ENCODE measurements at places on chromosomes 4 and X.

- no peak for DNase-seq
These were observed 63.1 kb downstream of the RTL3 start for GRCh38 chrX:78595901-78596502.

DNA sequence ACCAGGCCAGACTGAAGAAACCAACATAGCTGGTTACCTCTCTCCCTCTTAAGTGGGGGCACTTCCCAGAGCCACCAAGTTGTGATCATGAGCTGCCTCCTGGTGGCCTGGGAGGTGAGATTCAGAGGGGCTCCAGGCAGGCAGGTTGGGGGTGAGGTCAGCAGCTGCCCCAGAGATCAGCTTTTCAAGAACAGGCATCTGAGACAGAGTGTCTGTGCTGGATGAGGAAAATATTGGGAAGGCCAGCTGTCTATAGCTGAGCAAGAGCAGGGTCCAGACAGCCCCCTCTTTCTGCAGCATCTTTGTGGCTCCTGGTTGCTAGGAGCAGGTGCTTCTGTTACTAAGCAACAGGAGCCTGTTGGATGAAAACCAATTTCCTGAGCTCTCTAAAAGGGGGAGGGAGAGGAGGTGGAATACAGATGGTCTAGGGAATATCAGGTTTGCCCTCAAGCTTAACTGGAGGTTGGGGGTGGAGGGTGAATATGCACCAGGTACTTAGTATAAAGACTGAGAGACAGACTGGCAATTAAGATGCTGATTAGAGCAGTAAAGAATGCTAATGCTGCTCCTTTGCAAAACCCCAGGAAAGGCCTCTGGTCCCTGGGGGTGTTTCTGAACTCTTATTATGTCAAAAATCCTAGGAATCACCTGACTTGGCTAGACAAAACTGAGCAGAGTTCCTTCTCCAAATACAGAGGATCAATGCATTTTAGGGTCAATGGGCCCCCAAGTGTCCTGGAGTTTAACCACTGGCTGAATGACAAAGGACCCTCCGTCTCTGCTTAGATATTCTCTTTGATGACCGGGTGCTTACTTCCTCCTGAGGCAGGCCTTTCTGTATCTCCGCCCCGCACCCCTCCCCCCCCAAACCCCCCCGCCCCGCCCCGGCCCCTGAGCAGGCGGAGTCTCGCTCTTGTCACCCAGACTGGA is 21.4 kb downstream of the ZCCHC13 start:
- no peak for DNase-seq

DNA sequence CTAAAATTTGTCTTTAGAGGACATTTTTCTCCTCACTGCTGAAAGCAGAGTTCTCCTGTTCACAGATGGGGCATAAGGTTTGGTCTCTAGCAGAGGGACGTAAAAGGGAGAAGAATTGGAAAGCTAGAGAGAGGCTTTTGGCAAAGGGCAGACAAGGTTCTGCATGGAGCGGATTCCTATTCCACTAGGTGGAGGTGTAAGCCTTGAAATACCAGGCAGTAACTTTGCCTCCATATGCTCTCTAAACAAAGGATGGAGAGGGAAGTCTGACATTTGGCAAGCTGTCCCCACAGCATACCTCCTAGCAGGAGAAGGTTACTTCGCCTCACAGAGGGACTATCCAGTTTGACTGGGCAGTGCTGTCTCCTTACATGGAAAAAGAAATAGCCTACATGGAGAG is 174.7 kb downstream of the DACH2 start:
- DNase-seq = no peak

- DNase-seq = no peak
These were observed 112.5 kb downstream of the SH3KBP1 start for GRCh38 chrX:19774905-19775304.

DNA sequence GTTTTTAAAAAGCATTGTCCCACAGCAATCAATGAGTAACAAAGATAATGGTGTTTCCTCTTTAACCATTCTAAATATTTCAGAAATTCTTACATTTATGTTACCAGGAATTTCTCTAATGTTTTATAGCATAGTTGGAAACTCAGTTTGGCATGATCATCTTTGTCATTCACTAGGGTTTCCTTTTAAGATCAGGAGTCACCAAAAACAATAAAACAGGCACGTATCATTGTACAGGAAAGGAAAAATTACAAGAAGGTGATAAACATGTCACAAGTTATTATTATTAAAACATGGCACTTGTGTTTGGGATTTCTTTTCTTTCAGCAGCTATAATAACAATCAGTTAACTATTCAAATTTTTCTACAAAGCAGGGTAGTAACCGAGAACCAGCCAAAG is 84.0 kb downstream of the SLC10A7 start:
- DNase-seq = no peak

- no peak for DNase-seq
These were observed 1720.2 kb downstream of the PCDH7 start for GRCh38 chr4:32440391-32440790.

GRCh38 chr4:179307297-179308136 is 1865.3 kb upstream of the AGA start:
- DNase-seq = no peak

DNA sequence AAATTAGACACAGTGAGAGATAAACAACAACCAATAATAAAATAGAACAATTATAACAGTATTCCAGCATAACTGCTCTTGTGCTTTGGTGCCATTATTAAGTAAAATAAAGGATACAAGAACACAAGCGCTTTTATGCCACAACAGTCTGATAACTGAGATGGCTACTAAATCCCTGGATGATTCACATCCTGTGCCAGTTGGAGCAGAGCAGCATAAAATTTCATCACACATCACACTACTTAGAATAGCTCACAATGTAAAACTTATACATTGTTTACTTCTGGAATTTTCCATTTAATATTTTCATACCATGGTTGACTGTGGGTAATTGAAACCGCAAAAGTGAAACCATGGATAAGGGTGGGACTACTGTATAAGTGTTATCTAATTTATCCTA is 399.9 kb upstream of the CNKSR2 start:
- no peak for DNase-seq

Data from stimulated activated CD8-positive, alpha-beta memory T cell treated with anti-CD3 and anti-CD28 coated beads, Interleukin-15, amount 100 ng/mL, for 24 hours (primary cell).